Fibroblast of the conjunctiva (primary cell): ENCODE measurements at places on chromosomes 3 and 15.

GRCh38 chr15:74616366-74616939 is 817 bp downstream of the CLK3 start:
- peak; percentile 20 for DNase-seq

DNA sequence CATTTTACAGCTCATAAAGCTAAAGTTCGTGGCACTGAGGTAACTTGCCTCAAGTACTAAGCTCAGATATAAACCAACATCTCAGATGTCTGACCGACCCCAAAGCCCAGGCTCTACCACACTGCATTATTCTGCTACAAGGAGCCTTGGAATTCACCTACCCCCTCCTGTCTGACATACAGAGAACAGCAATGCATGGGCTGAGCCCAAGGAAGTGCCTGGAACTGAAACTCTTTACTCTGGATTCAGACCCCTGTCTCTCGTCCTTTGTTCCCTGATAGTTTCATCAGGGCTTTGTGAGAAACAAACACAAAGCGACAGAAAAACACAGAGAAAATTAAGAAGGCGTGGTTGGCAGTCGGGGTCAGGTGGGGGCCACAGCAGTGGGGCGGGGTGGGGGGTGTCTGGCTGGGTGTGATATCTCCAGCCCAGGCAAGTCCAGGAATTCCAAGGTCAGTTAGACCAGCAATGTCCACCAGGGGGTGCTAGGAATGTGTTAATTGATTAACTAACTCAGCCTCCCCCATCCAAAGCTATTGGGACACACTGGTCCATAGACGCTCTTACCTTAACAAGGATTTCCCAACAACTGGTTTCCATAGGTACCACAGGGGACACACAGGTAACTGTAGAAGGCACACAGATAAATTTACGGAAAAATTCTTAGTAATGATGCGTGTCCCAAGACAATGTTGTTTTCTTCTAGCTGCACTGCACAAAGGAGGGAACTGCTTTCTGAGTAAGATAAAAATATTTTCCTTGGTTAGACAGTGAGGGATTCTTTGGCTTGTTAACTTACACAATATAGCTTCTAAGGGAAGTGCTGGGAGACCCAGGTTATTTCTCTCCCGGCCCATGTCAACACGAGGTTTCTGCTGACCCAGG is 18.8 kb upstream of the SSUH2 start:
- peak; percentile 53 for DNase-seq

- DNase-seq, result peak; percentile 72
Measured at GRCh38 chr3:158742871-158743663, 10.8 kb upstream of the RARRES1 start.

DNA sequence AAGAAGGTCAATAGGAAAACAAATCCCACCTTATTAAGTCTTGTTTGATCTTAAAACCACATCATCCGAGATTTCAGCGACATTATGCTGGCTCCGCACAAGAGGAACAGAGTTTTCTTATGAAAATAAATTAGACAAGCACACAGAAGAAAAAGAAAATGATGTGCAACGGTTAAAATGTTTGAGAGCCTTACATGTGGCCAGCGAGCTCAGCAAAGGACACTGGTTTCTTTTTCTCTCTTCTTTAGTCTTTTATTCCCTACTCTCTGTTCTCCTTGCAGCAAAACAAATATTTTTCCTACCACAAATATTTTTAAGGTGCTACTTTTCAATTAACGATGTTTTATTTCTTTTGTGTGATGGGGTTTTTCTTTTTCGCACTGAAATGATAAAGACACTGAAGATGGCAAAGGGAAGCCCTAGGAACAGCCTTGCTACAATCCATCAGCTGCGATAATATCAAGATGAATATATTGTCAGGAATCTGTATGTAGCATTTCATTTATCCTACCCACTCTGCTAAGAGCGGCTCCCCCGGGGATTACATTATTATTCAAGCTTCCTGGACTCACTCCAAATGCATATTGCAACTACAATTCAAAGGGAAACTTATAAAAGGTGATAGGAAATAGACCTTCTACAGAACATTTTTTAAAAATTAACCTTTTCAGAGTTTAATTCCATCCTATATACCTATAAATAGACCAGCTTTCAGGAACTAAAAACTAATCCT is 72.9 kb downstream of the ANXA2 start:
- no peak for DNase-seq

GRCh38 chr3:549636-550035 is 353.1 kb downstream of the CHL1 start:
- DNase-seq, result no peak

- DNase-seq, result no peak
Measured at GRCh38 chr3:24763393-24763792, 268.7 kb upstream of the THRB start.

DNA sequence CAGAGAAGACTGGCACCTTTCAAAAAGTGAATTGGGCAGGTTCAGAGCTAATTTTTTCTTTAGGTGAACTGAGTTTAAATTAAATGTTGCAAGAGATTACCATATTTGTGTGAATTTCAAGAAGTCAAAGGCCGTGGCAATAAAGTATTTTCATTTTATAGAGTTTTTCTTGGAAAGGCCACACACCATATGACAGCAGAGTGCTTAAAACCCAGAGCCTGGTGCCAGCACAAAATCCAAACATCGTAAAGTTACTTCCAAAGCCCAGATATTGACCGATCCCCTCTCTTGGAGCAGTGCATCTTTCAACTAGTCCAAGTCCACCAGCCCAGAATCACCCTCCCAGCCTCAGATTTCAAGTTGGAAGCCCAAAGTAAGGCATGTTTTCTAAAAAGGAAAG is 164.5 kb downstream of the VGLL4 start:
- no peak for DNase-seq

GRCh38 chr3:128494367-128494650 is 1.3 kb upstream of the GATA2 start:
- no peak for DNase-seq

- DNase-seq, result no peak
Measured at GRCh38 chr3:150779402-150779858, 16.5 kb upstream of the SIAH2 start.

DNA sequence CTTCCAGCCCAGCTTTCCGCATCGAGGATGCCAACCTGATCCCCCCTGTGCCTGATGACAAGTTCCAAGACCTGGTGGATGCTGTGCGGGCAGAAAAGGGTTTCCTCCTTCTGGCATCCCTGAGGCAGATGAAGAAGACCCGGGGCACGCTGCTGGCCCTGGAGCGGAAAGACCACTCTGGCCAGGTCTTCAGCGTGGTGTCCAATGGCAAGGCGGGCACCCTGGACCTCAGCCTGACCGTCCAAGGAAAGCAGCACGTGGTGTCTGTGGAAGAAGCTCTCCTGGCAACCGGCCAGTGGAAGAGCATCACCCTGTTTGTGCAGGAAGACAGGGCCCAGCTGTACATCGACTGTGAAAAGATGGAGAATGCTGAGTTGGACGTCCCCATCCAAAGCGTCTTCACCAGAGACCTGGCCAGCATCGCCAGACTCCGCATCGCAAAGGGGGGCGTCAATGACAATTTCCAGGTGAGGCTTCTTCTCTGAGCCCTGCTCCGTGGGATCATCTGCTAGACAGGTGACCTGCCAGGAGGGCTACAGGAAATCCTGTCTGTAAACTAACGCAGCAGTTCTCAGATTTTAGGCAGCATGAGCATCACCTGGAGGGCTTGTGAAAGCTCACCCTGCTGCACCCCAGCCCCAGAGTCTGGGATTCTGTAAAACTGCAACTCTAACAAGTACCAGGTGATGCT is 1.6 kb downstream of the THBS1 start:
- DNase-seq, result no peak

- no peak for DNase-seq
Measured at GRCh38 chr15:98384328-98385029, 263.9 kb upstream of the IGF1R start.

- no peak for DNase-seq
Measured at GRCh38 chr3:99503350-99503749, 135.0 kb upstream of the COL8A1 start.

DNA sequence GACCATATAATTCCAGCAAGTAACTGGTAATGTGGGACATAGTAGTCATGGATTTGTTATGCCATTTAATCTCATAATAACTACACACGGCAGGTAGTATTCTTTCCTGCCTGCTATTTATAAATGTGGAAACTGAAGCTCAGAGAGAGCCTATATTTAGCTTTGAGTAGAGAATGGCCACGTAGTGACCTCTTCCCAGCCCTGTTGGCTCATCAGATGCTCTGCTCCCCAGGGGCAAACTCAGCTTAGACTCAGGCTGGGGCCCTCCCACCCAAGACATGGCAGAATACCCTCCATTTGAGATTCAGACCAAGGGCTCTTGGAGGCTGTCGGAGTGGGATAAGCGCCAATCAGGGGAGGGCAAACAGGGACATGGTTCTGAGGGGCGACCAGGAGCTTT is 17.3 kb upstream of the HDAC11 start:
- no peak for DNase-seq

DNA sequence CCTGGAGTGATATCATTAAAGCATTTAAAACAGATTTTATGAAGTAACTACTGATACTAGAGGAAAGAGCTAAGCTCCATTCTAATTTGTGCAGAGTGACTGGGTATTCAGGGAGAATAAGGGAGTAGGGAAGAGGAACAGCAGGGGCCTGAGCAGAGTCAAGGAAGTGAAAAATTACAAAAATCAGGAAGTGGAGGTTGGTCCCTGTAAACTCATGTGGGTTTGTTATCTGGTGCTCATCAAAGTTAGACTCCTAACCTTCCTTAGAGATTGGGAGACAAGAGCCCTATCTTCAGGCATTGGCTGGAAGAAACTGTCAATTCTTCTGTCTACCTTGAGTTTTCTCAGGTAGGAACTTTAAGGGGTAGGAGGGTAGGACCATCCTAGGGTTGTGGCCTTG is 82.5 kb downstream of the NEK11 start:
- DNase-seq, result no peak

- DNase-seq, result no peak
Measured at GRCh38 chr15:63104727-63105126, 16.9 kb upstream of the LACTB start.

DNA sequence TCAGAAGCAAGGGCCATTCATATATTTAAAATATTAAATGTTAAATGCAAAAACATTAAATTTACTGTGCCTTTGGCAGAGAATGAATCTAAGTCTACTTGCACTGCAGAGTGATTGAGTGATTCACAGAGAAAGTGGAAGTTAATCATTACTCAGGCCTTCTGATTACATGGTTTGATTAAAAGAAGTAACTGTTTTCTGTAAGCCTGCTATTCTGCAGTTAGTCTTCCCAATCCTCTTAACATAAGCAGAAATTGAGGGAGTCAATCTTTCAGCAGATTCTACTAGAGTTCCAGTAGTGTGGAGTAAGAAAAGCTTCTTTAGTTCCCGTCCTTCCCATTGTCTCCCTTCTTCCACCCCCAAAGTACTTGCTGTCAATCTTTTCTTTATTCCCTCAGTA is 1.5 kb downstream of the NLGN1 start:
- DNase-seq, result no peak

- DNase-seq, result no peak
Measured at GRCh38 chr3:155876037-155876436, 5.6 kb downstream of the GMPS start.

- DNase-seq, result no peak
Measured at GRCh38 chr3:49775538-49775937, 10.8 kb downstream of the IP6K1 start.

DNA sequence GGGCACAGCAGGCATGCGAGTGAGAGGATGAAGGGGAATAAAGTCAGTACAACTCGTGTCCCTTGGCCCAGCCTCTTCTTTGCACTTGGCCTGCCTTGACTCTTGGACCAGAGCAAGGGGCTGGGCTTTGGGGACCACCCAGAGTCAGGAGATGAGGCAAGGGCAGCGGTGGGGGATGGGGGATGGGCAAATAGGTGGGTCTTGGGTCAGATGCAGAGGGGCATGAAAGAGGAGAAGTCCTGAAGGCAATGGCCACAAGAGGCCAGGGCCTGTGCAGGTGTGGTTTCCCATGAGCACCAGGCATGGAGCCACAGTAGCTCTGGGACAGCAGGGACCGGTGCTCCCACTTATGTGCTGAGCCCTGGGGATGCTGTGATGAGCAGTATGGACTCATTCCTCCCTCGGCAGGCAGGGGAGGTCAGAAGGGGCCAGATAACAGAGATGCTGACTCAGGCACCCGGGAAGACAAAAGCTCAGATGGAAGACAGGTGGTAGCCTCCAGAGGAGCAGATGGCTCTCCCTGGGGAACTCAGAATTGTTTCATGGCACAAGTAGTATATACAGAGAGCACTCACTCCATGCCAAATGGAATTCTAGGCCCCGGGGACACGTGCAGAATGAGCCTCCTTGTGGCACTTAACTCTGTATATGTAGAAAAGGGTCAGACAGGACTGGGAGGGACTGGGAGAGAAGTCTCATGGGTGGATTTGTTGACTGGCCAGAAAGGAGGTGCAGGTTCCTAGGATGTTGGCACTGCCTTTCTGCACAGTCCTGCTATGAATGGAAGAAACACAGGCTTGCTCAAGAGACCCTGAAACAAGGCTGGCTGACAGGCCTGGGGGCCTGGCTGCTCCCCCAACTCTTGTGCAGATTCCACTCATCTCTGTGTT is 14.3 kb downstream of the ZBTB47 start:
- DNase-seq, result no peak

DNA sequence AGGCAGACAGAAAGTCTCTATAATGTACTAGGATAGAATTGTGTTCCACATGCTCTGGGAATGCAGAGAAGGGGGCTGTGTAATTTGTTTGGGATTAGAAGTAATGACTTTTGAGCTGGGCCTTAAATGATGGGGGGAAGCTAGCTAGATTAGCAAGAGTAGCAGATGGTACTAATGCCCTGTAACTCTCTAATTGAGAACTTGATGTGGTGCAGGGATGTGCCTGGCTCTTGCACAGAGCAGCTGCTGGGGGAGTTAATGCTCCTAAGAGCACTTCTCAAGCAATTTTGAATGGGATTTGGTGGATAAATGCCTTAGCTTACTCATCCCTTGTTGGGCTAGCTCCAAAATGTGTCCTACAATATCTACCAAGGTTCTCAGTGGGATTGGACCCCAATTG is 12.4 kb upstream of the SYN2 start:
- no peak for DNase-seq

- no peak for DNase-seq
Measured at GRCh38 chr3:106255870-106256248, 387.0 kb upstream of the CBLB start.

- DNase-seq, result no peak
Measured at GRCh38 chr3:173103469-173103868, 37.6 kb downstream of the SPATA16 start.

GRCh38 chr15:77440378-77440999 is 19.8 kb downstream of the HMG20A start:
- DNase-seq, result no peak

DNA sequence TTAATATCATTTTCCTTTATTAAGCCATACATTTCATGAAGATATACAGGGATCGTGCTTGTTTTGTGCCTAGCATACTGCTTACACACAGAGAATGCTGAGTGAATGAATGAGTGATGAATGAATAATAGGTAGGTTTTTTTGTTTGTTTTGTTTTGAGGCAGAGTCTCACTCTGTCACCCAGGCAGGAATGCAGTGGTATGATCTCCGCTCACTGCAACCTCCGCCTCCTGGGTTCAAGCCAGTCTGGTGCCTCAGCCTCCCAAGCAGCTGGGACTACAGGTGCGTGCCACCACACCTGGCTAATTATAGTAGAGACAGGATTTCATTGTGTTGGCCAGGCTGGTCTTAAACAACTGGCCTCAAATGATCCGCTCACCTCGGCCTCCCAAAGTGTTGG is 400.0 kb downstream of the ROBO1 start:
- no peak for DNase-seq
